ENCODE measurements at places on chromosomes 5 and 9.
A peak's percentile ranks its signal among the peaks of the same experiment; 100 is the strongest.

- DNase-seq, result no peak
Observed at GRCh38 chr5:61313960-61314681, 17.9 kb upstream of the ZSWIM6 start.

DNA sequence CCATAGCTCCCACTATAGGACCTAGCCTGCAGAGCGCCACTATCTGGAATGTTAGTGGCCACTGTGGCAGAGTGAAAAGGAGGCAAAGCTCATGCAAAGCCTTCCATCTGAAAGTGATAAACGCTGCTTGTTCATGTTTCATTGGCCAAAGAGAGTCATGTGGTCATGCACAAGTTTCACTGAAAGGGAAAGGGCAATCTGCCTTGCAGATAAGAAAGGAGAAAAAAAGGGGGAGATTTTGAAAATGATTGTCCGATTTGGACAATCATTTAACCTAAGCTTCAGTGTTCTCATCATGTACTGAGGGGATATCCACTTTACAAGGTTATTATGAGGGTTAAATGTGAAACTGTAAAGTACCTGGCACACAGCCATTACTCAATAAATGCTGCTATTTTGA is 9.0 kb upstream of the MOB3B start:
- no peak for DNase-seq

GRCh38 chr5:62192958-62193357 is 113.0 kb upstream of the KIF2A start:
- no peak for DNase-seq

DNA sequence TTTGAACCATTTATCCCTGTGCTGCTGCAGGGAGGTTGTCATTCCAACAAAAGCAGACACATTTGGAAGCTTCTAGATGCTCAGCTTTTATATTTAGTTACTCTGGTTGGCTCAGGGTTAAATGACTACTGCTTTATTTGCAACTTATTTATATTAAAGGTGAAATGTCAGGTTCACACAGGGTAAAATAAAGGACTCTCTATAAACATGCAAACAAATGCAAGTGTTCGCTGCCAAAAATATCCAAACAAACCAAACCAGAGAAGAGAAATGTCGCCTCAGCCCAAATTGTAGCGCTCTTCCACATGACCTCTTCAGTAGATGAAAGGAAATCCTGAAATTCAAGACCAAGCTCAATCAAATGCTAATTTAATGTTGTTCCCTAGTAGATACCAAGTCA is 57.0 kb upstream of the LIFR start:
- no peak for DNase-seq

DNA sequence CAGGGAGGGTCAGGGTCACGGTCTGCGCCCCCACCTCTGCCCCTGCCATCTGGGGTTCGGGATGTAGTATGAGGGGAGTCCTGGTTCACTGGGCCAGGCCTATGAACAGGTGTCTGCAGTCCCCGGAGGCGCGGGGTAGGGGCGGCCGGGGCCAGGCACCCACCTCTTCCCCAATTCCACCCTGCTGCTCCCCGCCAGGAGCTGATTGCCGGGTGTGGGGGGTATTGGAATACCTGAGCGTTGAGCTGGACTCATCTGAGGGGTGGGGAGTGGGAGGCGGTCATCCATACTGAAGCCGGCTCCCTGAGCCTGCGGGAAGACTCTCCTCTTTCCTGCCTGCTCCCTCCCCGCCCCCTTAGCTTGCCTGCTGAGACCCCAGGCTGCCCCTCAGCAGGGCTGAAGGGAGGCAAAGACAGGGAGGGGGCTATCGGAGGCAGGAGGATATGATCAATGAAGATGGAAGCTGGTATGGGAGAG is 679 bp downstream of the SLC6A7 start:
- DNase-seq, result no peak

- no peak for DNase-seq
Observed at GRCh38 chr5:1965925-1966324, 83.2 kb upstream of the IRX4 start.

DNA sequence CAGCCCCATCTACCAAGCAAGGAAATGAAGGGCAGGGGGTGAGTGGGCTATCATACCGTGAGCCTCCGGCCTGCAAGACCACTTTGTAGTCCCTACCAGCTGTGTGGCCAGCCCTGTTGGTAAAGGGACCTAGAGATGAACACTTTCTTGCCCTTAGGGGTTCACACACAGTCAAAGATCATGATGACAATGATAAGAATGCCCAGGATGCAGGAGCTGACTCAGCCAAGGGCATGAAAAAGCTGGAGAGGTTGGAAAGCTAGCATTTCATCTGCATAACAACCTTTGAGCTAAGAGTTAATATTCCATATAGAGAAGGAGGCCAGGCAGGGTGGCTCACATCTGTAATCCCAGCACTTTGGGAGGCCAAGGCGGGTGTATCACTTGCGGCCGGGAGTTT is 19.2 kb upstream of the FGFR4 start:
- no peak for DNase-seq

- DNase-seq, result peak; percentile 97
Observed at GRCh38 chr9:124285903-124286291, 28.1 kb downstream of the NEK6 start.

GRCh38 chr5:40571729-40572128 is 108.0 kb upstream of the PTGER4 start:
- DNase-seq, result no peak

All from astrocyte of the cerebellum (primary cell).